ENCODE measurements at places on chromosomes 11 and 22.

DNA sequence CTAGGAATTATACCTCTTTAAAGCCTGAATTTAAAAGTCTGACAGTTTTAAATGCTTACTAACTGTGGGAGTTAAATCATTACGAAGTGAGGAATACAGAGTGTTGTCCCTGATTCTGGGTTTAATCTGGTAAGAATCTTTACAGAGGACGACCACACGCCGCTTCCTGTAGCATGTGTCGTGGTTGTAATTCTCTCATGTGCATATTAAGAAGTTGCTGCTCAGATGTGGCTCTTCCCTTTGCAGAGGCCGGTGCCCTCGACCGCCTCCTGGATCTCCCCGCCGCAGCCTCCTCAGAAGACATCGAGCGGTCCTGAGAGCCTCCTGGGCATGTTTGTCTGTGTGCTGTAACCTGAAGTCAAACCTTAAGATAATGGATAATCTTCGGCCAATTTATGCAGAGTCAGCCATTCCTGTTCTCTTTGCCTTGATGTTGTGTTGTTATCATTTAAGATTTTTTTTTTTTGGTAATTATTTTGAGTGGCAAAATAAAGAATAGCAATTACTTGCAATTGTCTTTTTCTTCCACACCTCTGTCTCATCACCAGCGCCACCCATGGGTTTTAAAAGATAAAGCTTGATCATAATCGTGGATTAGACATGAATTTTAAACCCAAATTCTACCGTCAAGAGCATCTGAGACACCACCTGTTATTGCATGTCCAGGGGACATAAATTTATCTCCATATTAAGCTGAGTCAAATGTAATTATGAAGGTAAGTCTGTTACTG, 6.5 kb downstream of the GAL start:
- DNase-seq = no peak

DNA sequence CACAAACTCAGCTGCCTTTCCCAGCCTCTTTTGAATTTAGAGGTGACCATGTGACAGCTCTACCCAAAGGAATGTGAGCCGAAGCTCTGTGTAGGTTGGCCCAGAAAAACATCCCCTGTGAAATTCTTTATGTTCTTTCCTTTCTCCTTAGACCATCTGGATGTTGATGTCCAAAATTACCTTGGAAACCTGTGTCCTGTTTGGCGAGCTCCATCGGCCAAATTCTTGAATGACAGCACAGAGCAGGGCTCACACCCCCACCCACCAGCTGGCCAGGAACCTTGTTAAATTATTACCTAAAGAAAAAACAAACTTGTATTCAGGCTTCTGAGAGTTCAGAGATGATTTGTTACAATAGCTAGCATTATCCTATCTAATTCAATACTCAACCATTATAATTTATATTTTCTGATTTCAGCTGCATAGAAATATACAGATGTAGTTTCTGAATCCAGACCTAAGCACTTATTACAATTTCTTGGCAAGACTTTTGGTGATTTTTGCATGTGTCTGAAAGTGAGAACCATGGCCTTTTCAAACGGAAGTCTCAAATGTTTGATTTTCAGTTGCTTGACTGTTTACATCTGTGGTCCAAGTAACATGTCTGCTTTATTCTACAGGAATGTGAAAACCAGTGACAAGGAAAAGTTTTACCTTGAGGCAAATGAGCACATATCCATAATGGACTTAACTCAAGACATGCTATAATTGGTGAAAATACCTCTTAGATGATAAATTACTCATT, 554.2 kb downstream of the NTM start:
- DNase-seq = no peak

GRCh38 chr22:25566898-25567235, 2.4 kb downstream of the GRK3 start:
- DNase-seq = no peak

GRCh38 chr11:62463121-62463542, 44.3 kb downstream of the SCGB1A1 start:
- no peak for DNase-seq

Data from caudate nucleus (tissue), 63 donors.